ENCODE measurements at places on chromosomes 2 and 18.

DNA sequence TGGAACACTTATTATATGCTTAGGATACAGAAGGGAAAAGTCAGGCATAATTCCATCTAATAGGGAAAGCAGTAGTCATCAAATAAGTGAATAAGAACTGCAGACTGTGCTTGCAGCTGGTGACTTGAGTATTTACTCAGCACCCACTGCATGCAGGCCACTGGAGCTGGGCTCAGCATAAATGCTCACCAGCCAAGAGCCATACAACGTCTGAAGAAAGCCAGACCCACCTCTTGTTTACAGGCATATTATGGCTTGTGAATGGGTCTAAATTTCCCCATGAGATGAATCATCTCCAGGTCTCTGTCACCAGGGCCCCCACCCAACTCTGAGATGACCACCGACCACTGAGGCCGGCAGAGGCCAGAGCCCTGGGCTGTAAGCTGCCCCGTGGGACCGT, 123.8 kb upstream of the PKDCC start:
- no peak for DNase-seq

- DNase-seq = no peak
These were observed 94.8 kb downstream of the EML6 start for GRCh38 chr2:54818226-54818625.

DNA sequence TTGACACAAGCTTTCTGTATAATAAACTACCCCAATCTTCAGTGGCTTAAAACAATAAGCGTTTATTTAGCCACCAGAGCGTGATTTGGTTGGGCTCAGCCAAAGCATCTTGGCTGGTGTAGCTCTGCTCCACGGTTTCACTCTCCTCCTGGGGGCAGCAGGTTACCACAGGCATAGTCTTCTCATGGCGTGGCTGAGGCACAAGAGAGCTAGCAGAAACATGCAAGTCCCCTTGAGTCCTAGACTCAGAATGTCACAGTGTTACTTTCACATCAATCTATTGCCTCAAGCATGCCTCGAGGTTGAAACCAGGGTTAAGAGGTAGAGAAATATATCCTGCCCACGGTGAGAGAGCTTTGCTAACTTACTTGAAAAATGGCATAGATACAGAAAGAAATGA, 19.9 kb upstream of the SLC9A2 start:
- no peak for DNase-seq

- no peak for DNase-seq
These were observed 8.6 kb upstream of the PLEKHM3 start for GRCh38 chr2:208033701-208034502.

DNA sequence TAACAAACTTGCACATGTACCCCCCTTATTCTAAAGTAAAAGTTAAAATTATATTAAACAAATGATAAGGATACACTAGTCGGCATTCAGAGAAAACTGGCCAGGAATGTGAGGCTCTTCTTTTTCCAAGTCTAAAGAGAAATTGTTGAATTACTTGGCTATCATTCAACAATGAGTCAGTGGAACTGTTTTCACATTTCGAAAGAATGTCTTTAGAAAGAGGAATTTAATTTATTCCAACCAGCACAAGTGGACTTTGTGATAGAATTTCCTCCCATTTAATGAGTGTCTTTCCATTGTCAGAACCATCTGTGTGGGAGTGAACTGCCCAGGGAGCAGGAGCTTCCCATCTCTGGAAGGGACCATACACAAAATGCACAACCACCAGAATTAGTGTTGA, 792.2 kb downstream of the EPHA4 start:
- no peak for DNase-seq

DNA sequence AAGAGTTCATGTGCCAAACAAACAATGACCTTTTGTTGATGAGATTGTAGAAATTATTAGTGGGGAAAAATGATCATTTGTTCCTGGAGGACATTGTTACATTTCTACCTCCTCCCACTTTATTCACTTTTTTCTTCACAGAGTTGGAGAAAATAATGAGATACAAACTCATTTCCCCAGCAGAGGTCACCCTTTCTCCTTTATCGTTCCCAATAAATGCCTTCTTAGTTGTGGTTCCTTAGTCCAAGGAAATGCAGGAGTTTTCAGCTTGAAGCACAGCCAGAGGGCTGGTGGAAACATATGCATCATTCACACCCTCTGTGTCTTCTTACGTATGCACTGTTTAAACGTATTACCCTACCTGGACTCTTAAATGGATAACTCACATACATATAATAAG, 108.8 kb downstream of the SLC4A3 start:
- peak; percentile 21 for DNase-seq

DNA sequence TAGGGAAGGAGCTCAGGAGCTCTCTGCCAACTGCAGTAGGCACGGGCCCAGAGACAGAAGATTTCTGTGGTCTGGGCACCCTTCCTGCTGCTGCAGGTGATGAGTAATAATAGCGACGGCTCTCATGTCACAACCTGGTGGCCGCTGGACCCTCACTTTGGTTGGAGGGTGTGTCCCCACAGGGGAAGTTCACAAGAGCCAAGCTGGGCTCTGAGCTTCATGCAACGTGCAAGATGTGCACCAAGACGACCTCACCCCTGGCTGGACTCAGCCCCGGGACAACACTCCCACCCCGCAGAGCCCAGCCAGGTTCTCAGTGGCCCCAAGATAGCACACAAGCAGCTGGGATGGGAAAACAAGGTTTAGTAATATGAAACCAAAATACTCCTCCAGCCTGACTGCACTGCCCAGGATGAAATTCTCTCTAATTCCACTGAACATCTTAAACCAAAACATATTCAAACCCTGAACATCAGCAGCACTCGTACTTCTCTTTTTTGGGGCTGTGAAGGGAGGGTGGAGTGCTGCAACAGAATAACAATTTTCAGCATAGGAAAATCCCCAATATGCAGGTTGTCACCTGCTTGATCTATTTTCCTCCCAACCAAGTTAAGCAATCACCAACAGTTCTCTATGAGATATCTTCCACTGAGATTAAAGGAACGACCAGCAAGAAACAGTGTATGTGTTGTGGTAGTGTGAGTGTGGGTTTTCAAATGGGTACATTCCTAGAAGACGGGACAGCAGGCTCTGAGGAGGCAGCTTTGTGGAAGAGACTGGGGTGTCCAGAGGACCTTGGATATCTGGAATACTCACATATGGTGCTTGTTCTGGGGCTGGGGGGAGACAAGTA, 26.5 kb downstream of the BCL2 start:
- no peak for DNase-seq

- no peak for DNase-seq
These were observed 71.2 kb downstream of the SLC9A4 start for GRCh38 chr2:102544182-102544581.

DNA sequence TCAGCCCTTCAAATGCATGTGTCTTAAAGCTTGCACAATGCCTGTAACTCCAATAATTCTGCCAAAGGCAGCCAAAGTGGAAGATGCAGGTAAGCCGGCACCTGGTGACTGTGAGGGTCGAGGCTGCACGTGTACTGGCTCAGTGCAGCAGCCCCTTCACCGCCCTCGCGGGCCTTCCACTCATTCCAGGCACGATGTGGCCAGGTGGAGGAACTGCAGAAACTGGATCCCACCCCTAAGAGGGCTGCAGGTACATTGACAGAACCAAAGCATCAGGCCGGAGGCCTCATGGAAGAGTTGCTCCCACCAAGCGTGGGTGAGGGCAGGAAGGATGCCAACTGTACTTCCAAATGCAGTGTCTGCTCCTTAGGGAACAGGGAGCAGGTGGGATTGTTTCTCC, 253.4 kb downstream of the HDAC4 start:
- no peak for DNase-seq

DNA sequence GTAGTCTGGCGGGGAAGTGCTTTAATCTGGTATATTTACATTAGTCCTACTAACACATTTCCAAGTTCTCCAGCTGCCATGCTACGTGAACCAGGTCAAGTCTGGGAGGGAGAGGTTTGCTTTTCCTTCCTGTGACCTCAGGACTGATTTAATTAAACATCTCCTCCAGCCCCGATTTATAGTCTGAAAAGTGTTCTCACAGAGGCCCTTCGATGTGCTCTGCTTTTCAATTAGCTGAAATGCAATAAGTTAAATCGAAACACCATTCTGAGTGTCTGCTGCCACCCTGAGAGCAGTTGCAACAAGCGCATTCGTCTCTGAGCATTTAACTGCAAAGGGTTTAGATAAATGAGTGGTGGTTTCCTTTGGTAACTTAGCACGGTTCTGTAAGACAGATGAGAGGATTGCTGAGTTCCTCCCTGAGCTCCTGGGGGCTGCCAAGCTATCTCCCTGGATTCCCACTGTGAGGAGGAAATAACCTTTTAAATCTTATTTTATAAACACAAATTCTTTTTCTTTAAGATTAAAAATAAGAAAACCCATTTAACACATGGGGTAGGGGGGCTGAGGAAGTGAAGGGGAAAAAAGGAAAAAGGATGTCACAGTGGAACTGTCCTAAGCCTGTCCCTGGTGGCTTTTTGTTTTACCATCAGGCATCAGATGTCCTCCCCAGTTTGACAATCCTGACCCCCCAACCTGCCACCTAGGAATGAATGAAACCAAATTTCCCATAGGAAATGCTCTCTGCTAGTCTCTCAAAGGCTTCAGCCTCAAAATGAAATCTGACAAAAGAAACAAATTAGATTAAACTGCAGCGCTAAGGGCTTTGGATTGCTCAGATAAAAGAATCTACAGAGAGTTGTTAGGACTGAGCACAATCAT, 56.5 kb upstream of the CREB1 start:
- DNase-seq = peak; percentile 55

Data from brain pericyte (primary cell).